Left colon (tissue), 2 donors: ENCODE measurements at places on chromosomes 16 and 17. TPM values are rescaled to one million over a fixed set of nuclear protein-coding genes. Genes with fewer than 3 reads are reported as not detected.

- DNase-seq = no peak
Observed at GRCh38 chr17:21373696-21374440, 2.3 kb upstream of the KCNJ12 start.

Gene PRR29
- total RNA-seq = 0.22 TPM

Gene PRR15L
- 237 TPM for total RNA-seq

DNA sequence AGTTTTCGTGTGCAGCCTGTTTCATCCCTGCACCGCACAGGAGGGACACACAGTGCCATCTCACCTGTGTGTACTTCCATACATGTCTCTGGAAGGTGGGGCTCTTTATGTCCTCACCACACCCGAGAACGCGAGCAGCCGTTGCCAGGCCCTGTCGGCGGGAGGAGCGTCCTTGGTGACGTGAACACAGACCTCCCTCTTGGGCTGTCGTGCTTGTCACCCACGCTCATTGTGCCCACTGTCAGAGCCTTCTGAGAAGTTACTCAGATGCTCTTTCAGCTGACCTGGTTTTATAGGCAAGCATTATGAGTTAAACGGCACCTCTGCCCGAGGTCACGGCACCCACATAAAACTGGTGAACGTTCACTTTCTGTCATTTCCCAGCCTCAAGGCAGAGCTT, 40.2 kb downstream of the ZNF750 start:
- peak; percentile 69 for DNase-seq

DNA sequence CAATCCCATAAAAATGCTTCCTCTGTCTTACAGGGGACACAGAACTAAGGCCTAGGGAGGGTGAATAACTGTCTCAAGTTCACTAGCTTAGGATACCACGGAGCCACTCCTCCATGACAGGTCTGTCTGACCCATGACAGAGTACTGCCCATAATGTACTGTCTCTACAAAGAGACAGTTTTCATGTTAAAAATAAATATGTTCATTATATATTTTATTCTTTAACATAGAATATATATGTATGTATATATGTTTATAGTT, 28.3 kb upstream of the DYNLRB2 start:
- no peak for DNase-seq

Gene TMEM220
- total RNA-seq = 10.5 TPM

- DNase-seq = no peak
Observed at GRCh38 chr16:50610331-50611262, 62.4 kb downstream of the NKD1 start.

DNA sequence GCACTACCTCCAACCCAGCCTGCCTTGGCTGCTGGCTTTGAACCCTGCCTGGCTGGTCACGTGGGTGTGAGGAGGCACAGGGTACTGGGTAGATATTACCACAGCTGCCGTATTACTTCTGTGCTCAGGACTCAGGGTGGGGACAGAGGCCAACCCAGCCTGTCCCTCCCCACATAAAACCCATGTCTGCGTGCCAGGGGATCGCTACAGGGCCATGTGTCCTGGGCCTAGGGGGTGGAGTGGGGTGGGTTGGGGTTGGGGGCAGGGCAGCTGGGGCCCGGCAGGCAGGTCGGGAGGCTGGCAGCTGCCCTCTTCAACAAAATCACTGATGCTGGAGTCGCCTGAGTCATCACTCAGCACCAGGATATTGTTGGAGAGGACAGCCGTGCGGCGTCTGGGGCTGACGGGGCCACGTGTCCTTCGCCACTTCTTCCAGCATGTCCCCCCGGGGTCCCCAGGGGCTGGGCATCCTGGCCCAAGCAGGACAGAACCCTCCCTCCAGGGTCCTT, 39.7 kb upstream of the PVALEF start:
- DNase-seq = no peak

GRCh38 chr17:5902181-5903140, 167.7 kb upstream of the WSCD1 start:
- DNase-seq = no peak

Gene AANAT
- total RNA-seq = not detected

Gene ITGA2B
- 0.37 TPM for total RNA-seq

DNA sequence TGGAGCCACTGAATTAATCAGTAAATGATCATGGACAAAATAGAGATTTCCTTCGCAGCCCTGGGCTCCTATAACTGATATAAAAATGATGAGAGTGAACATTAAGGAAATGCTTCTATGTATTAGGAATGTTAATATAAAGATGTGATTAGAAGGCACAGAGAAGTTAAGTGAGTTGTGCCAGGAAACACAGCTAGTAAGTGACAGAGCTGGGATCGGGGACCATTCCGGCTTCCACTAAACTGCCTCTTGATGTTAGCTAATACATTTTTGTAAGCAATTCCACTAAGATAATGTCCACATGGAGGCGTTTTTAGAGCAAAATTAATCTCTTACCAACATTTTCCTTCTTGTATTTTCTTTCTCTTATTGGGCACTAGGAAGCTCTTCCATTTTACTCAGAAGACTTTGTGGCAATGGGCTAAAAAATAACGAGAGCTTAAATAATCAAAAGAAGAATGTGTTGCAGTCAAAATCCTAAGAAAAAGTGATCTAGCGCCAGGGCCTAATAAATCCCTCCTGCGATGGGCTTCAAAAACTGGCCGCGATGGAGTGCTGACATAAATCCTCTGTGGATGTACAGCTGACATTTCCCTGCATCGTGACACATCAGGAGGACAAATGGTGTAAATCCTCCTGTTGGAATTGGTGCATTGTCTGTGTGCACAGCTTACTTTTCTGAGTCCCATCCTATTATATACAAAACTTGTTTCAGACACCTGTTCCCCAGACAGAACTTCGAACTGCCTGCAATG, 326.1 kb upstream of the MAF start:
- DNase-seq = no peak

- DNase-seq = no peak
Observed at GRCh38 chr16:12501707-12502457, 301.8 kb downstream of the CPPED1 start.

GRCh38 chr17:31112001-31112661, 17.4 kb downstream of the NF1 start:
- DNase-seq = no peak

- peak; percentile 96 for DNase-seq
Observed at GRCh38 chr17:77086433-77087010, 54.2 kb upstream of the SEC14L1 start.

GRCh38 chr17:42564815-42565522, 1.9 kb upstream of the MLX start:
- DNase-seq = peak; percentile 37

- DNase-seq = no peak
Observed at GRCh38 chr16:31136287-31136662, 748 bp upstream of the PRSS8 start.

Gene SLC6A2
- 0.31 TPM for total RNA-seq

DNA sequence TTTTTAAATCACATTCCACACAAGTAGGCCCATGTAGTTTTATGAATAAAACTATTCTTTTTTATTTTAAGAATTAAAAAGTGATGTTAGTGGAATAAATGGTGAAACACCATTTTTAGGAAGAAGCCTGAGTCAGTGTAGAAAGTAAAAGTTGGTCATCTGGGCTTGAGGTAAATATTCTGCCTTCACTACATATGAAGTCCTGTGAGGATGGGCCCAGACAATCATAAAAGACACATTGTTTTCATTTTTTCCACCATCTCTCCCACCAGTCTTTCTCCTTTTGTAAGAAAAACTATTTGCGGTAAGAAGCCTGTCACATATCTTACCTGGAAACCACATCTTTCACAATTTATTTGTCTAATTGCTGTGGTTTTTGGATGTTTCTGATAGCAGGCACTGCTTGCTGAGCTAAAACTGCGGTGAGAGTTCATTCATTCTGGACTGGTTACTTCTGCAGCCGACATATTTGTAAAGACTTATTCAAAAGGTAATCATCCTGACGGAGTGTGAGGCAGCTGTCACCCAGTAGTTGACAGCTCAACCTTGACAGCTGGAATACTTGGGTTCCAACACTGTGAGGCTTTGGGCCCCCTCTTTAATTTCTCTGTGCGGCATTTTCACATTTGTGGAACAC, 10.6 kb upstream of the RFFL start:
- DNase-seq = no peak

Gene KRT20
- total RNA-seq = 1,967 TPM

GRCh38 chr17:50903604-50904517, 37.7 kb upstream of the TOB1 start:
- no peak for DNase-seq
